ENCODE measurements at places on chromosomes 3 and 15.

- no peak for DNase-seq
Observed at GRCh38 chr15:73954188-73955145, 28.2 kb downstream of the LOXL1 start.

DNA sequence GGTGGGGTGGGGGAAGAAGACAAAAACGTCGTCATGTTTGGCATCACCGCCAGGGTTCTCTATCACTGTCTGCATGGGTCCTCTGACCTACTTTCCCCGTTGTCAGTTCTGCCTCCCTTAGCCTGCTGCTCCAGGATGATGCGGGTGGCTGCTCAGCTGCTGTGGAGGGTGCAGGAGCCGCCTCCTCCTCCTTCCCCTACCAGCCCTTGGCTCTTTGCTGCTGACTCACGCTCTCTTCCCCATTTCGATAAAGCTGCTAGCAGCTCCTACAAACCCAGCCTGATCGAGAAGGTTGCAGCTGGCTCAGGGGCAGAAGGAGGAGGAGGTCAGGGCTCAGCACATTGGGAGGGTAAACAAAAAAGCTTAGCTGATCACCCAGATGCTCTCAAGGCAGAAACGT lies 49.5 kb upstream of the SEC13 start:
- no peak for DNase-seq

DNA sequence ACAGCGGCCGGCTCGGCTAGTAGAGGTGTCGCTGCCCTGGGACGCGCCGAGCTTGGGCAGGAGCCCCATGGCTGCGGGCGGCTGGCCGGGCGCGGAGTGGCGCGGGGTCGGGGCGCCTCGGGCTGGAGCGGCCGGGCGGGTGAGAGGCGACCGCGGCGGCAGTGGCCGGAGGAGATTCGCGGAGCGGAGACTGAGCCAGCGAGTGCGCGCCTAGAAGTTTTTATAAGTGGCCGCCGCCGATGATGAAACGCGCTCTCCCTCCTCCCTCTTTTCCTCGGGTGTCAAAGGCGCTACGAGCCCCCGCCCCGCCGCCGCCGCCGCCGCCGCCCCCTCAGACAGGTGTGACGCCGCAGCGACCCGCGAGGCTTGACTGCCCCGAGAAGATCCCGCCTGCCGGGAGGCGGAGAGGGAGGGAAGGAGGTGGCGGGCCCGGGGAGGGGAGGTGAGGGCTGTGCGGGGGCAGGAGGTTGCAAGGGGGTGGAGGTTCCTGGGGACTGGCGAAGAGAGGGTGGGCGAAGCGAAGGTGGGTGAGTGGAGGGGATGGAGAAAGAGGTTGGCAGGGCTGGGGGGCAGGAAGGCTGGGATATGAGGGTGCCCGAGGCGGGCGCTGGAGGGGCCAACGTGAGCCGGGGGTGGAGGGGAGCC lies at the start of gene SLCO2A1:
SLCO2A1 (minus strand) TSS at position 192 of the 645 bp plus-strand sequence; CDS start at position 69, 123 bp downstream.
- DNase-seq: no peak

GRCh38 chr3:169939320-169939719 lies 27.3 kb upstream of the SEC62 start:
- DNase-seq: no peak

GRCh38 chr15:51103330-51103729 lies 8.6 kb upstream of the TNFAIP8L3 start:
- no peak for DNase-seq

DNA sequence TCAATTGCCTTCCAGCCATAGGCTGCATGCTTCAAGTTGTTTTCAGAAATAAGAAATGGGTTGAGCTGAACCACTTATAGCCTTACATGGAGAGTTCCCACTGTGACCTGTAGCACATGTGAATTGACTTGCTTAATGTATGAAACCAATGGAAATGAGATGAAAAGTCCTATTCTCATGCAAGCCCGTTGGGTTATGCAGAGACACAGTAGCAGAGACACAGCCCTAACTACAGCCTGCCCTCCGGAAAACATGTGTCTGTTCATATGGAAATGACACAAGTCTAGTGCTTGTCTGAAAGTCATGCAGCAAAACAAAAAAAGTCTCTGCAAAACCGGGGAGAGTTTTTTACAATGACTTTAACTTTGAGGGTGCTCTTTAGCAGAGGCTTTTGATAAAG lies 14.5 kb downstream of the HIGD2B start:
- DNase-seq: no peak

GRCh38 chr3:67106874-67107273 lies 108.8 kb downstream of the KBTBD8 start:
- no peak for DNase-seq

DNA sequence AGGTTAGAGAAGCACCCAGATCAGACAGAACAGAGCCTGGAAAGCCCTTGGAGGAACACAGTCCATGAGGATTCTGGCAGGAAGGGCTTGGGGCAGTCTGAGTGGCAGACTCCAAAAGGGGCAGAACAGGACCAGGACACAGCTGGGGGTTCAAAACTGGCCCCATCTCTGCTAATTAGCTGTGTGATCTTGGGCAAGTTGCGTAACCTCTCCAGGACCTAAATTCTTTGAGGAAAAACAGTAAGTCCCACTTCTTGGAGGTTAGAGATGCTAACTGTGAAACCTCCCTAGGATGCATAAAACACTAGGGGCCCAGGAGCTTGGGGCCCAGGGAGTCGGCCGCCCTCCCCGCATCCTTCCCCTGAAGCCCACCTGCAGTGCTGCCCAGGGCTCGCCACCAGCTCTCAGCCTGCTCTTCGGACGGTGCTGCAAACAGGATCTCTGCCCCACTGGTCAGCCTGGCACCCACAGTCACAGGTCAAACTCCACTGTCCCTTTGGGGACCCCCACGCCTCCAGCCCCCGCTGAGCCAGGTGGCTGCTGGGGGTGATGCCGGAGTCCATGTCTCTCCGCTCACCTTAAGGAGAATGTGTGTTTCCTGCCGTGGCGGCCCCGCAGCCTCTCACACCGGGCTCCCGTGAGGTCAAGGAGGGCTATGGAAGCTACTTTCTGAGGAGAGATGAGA lies 12.0 kb downstream of the PLA2G4B start:
- no peak for DNase-seq

DNA sequence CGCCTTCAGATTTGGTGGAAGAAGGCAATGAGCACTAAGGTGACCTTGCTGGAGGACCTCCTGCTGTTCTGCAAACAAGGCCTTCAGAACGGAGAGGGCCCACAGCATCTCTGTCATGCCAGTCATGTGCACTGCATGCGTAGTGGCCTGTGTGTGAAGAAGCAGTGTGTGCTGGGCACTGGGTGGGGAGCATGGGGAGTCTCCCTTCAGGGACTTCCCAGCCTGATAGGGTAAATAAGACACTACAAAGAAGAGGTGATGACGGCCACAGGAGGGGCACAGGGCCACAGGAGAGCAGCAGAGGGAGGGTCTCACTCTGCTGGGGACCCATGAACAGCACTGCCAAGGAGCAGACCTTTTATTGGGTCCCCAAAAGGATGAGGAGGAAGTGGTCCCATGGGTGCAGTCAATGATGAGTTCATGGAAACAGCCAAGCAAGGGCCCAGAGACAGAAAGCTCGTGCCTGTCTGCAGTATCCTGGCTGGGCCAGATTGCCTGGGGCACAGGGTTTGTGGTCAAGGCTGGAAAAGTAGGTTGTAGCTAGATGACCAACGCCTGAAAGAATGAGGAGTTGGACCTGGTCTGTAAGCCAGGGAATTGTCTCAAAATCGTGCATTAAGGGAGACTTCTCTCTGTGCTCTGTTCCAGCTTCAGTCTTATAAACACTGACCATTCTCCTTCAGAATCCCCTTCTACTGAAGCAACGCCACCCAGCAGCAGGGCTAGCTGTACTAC lies 67.8 kb upstream of the SEC61A1 start:
- no peak for DNase-seq

DNA sequence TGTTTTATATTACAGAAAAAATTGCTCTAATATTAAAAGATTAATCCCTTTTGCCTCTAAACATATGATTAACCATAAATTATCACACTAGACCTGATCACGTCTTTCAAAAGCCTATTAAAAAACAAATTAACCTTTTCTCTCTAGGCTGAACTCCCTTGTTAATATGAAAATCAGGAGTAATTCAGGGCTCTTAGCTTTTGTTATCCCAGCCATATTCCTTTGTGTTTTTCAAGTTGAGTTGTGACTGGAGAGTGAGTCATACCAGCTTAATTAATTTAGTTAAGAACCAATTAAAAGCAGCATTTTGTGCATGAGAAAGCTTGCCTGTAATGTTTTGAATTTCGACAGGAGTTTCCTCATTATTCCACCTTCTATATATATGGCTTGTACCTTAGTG lies 385.8 kb downstream of the VGLL3 start:
- DNase-seq: no peak

DNA sequence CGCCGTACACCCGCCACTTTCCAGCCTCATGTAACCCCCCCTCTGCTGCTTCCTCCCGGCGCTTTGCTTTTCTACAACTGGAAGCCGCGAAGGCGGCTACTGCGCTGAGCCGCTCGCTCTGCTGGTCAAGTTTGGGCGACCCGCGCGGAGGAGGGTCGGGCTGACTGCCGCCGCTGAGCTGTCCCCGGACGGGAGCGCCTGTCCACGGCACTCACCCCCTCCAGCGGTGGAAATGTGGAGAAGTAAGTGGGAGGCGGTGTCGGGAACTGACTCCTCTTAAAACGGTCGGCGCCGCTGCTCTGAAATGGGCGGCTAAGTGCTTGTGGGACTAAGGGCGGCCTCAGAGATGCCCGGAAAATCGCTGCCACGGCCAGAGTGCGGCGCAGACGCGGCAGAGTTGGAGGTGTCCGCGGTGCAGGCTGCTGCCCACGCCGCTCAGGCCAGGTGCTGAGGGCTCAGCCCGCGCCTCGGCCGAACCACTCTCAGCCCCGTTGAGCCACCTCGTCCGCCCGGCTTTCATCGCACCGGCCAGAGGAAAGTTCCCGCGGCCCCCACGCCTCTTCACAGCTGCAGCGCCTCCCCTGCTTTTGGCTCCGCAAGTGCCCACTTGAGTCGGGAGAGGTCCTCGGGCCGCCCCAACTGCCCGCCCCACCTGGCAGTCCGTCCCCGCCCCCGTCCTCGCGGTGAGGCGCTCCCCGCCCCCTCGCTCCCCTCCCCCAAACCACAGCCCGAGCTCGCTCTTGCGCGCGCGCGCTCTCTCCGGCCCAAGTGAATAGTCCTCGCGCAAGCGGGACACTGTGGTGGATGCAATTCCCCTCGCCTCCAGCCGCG lies at the start of gene EPHA6:
EPHA6 (plus strand) TSS at position 775 of the 831 bp plus-strand sequence.
- DNase-seq: no peak

GRCh38 chr3:66819993-66820501 lies 178.1 kb upstream of the KBTBD8 start:
- no peak for DNase-seq

DNA sequence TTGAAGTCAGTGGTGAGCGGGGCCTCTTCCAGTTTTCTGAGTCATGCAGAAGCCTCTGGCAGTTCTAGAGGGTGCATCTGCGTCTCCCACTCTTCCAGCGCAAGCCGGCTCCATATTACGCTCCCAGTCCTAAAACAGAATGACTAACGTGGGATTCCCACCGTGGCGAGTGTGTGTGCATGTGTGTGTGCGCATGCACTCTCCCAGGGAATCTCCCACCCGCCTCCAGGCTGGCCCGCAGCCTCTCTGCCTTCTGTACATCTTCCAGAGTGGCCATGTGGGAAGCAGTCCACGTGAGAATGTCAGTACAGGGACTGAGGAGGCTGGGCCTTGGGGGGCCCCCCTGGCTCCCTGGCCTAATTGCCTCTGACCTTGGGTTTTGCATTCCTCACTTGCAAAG lies 87.7 kb downstream of the LSM3 start:
- DNase-seq: no peak

DNA sequence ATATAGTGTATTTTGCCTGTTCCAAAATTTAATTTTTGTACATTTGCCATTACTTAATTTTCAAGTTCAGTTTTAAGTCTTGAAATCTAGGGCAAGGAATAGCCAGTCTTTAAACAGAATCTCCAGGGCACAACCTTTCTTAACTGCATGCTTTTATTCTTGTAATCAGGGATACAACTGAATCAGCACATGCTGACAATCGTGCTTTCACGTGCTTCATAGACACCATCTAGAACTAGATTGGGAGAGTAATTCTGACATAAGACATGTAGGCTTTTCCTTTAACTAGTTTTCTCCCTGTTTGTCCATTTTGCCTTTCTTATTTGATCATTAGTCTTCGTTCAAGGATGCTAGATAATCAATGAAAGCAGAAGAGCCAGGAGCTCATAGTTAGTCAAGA lies 650.4 kb upstream of the CADM2 start:
- no peak for DNase-seq

DNA sequence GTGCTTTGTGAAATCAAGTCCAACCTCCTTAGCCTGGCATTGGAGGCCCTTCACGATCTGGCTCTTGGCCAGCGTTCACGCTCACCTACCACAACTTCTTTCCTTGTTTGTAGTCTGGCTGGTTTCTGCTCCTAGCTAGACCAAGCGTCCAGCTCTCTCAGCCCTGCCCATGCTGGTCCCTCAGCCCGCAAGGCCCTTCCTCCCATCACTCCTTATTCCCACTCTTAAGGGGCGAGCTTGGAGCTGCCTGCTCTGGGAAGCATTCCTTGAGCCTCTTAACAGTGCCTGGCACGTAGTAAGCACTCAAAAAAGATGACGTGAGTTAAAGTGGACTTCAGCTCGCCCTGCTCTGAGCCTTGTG lies 8.7 kb downstream of the SLC6A6 start:
- DNase-seq: no peak

DNA sequence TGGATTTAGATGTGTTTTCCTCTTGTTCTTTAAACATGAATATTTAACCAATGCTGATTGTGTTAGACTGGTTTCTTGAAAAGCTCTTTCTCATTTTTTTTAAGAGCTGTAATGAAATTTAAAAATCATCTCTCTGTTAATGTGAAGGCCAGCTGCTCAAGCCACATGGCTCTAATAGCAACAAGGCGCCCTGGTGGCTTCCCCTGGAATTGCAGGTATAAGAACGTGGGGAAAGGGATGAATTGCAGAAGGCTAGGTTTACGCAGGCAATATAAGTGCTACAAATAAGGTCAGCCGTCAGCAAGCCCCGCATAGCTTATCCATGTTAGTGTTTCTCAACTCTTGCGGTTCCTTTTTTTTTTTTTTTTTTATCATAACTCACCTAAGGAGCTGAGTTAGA lies 108.5 kb downstream of the SAMMSON start:
- DNase-seq: no peak

GRCh38 chr3:123414973-123415775 lies 33.7 kb downstream of the ADCY5 start:
- no peak for DNase-seq

DNA sequence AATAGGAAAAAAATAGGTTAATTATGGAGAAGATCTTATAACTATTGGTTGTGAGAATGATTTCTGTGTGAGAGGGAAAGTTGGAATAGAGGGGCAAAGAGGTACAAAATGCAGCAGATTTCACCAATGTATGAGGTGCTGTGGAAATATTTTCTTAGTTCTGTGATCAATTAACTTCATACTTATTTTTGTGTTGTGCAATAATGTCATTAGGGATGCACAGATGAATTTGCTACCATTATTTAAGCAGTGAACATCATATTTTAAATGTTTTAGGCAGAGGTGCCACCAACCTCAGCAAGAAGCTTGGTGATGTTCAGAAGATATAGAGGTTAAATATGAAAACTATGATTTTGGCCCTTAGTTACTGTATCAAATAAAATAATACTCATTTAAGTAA lies 21.6 kb downstream of the MBNL1 start:
- DNase-seq: no peak
